Hypothalamus (tissue), 51 donors: ENCODE measurements at places on chromosomes 6 and 20.

- DNase-seq: no peak
These were observed 48.9 kb upstream of the ARG1 start for GRCh38 chr6:131523988-131524673.

DNA sequence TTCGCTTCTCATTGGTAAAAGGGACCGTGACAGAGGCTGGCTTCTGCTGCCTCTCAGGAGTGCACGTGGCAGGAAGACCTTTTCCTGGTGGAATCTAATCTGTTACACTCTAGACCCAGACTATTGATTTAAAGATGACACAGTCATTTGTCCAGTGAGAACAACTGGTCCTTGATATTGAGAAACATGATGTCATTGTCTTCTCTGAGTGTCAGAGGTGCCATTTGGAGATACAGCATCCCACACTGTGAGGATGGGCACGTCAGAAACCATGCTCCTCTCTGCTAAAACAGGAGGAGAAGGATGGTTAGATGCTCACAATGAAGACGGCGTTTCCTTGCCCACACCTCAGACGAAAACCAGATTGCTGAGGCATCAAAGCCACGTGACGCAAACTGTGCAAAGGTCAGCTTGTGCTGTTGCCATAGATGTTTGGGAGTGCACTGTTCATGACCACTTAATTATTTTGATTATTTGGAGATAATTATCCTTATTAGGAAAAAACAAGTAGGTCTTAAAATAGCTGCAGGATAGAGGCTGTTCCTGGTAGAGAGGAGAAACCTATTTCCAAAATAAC lies 169.0 kb downstream of the SMOC2 start:
- no peak for DNase-seq

- no peak for DNase-seq
These were observed 659.7 kb downstream of the KIF16B start for GRCh38 chr20:15913391-15914025.

- no peak for DNase-seq
These were observed 68.2 kb upstream of the AGPAT4 start for GRCh38 chr6:161342039-161342438.

- DNase-seq: no peak
These were observed 14.3 kb downstream of the SLA2 start for GRCh38 chr20:36631646-36632045.

GRCh38 chr20:18416486-18416885 lies 50.3 kb downstream of the DZANK1 start:
- no peak for DNase-seq
